ENCODE measurements at places on chromosomes 2 and 18.

DNA sequence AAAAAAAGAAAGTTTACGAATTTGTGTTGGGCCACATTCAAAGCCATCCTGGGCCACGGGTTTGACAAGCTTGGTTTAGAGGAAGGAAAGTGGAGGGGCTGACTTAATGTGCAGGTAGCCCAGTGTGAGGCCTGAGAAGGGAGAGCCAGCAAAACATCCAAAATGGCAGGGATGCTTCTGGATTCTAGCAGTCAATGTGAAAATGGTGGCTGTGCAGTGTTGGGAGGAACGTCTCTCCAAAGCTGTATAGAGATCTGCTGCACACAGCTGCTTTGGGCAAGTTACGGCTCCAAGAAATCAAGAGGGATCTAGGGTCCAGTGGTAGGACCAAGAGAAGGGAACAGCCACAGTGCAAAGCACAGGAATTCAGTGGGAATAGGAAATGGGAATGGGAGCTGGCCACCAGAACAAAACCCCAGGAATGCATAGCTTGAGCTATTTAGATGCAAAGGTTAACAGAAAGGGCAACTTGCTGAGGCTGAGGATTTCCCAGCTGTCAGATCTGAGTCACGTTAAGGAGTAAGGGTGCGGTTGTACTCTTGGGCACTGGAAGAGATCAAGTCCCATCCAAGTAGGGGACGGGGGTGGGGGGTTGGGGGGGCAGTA lies 70.6 kb downstream of the B3GNT2 start:
- no peak for DNase-seq

DNA sequence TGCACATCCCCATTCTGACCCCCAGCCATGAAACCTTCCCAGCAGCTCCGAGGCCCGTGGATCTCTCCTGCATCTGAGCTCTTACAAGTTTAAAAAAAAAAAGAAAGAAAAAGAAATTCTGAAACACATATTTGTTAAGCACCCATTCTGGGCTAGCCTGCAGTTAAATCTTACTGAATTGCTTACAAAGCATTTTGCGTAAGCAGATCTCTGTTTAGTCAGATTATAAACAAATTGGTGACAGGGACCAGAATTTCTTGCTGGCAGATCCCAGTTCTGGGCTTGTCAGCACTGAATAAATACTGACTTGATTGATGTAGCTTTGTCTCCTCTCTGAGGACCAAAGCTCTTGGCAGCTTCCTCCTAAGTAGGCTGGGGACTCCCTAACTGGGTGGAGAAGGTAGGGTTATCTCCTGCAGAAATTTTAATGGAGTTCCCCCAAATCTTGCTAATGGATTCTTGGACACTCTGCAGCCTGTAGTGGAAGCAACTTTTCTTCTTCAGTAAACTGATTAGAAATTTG lies 160.9 kb downstream of the MIB1 start:
- no peak for DNase-seq

- DNase-seq = no peak
Observed at GRCh38 chr2:134220344-134220974, 33.4 kb upstream of the MGAT5 start.

DNA sequence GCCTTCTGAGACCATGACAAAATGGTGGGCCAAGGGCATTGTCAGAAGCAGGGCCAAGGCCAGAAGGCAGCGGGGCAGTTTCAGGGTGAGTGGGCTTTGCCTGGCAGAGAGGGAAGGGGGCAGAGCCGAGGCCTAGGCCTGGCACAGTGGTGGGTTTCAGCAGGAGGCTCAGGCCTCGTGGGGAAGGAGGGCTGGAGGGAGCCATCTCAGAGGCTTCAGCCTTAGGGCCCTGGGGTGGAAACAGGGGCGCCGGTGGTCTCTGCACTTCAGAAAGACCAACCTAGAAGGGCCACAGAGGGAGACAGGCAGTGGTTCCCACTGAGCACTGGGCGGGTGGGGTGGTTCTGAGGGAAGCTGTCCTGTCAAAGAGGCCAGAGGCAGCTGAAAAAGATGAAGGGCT lies 58.0 kb upstream of the SMAD7 start:
- DNase-seq = no peak

- DNase-seq = peak; percentile 19
Observed at GRCh38 chr2:675982-676646, 1.1 kb downstream of the TMEM18 start.

DNA sequence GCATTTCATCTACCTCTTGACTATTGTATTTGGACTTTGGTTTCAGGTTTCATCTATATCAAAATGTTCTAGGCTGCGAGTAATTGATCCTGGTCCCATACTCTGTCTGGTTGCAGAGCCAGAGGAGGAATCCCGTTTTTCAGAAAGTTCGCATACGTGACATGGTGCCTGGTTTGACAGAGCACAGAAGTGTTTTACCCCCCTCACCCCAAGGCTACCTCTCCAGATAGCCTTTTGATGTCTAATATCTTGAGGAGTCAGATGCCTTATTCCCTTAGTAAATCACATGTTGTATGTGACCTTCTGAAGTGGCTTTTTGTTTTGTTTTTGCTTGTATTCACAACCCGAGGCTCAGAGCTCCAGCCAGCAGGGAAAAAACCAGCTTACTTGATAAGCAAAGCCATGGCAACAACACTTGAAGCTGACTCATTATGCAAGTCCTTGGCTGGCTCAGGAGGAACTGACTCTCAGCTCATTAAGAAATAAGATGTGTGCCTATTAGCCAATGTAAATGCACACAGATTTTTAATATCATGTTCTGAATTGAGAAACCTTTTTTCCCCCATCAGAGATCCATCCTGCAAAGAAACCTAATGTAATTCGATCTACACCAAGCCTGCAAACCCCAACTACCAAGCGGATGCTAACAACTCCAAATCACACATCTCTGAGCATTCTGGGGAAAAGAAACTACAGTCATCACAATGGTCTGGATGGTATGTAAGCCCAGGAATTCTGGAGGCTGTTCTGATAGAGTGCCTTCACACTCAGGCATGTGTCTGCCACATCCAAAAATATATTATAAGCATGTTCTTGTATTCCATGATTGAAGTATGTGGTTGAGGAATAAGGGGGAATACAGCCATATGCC lies 41.4 kb downstream of the OXER1 start:
- DNase-seq = no peak

DNA sequence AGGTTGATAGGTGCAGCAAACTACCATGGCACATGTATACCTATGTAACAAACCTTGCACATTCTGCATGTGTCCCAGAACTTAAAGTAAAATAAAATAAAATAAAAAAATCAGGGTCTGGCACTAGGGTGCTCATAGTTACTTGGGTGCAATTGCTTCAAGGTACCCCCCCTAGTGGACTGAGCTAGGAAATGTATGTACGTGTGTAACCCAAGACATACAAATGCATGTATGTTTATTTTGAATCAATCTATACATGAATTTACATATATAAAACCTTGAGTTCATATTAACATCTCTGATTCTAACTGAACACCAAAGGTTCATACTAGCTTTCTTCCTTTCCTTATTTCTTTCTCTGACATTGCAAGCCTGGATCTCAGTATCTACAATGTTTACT lies 51.5 kb downstream of the USP37 start:
- DNase-seq = no peak

DNA sequence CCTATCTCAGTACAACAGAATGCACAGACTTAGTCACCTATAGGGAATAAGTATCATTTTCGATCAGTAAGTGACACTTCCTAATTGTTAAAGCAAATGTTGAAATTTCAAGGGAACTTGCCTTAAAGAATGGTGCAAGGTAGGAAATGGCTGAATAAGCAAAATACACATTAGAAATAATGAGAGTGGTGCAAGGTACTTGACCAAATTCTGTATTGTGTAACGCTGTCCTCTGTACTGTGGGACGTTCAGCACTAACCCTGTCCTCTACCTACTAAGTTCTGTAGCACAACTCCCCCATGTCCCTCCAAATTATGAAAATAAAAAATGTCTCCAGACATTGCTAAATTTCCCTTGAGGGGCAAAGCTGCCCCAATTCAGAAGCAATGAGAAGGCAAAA lies 19.4 kb downstream of the MMADHC start:
- DNase-seq = no peak

GRCh38 chr2:160279813-160280465 lies 79.9 kb upstream of the ITGB6 start:
- DNase-seq = no peak

GRCh38 chr2:148619560-148620195 lies 24.9 kb upstream of the EPC2 start:
- DNase-seq = no peak

GRCh38 chr2:162086904-162087303 lies 12.9 kb upstream of the DPP4 start:
- DNase-seq = no peak

- DNase-seq = no peak
Observed at GRCh38 chr2:218238887-218239286, 21.9 kb downstream of the ARPC2 start.

DNA sequence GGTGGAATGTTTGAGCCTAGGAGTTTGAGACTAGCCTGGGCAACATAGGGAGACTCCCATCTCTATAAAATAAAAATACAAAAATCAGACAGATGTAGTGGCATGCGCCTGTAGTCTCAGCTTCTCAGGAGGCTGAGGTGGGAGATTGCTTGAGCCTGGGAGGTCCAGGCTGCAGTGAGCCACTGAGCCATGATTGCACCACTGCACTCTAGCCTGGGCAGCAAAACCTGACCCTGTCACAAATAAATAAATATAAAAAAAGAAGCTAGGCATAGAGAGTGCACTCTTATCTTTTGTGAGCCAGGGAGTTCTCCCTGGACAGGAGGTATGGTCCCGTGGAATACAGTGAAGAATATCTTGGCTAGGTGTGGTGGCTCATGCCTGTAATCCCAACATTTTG lies 11.0 kb upstream of the KYNU start:
- DNase-seq = no peak

- DNase-seq = no peak
Observed at GRCh38 chr2:25797620-25798488, 80.4 kb downstream of the ASXL2 start.

DNA sequence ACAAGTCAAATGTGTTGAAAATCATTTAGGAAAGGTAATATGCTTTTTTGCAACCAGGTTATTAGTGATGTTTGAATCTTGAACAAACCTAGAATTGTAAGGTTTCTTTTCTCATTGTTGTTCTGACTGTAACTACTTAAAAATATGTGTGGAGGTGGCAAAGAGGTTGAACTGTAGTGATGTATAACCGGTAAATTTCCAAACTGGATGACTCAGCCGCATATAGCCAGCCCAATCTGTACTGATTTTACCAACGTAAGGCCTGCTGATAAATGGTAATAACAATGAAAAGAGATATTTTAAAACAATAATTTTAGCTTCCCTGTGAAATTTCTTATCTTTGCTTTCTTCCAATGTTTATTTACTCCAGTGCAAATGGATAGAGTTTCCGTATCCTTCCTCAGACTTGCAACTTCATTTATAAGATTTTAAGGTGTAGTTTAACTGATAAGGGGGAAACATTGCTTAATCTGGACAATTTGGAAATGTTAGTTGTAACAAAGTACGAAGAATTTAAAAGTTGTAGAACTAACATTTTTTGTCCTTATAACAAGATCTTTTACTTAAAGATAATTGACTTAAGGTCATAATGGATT lies 1170.4 kb upstream of the ZEB2 start:
- DNase-seq = no peak

GRCh38 chr2:39996653-39997080 lies 217.6 kb upstream of the THUMPD2 start:
- no peak for DNase-seq

DNA sequence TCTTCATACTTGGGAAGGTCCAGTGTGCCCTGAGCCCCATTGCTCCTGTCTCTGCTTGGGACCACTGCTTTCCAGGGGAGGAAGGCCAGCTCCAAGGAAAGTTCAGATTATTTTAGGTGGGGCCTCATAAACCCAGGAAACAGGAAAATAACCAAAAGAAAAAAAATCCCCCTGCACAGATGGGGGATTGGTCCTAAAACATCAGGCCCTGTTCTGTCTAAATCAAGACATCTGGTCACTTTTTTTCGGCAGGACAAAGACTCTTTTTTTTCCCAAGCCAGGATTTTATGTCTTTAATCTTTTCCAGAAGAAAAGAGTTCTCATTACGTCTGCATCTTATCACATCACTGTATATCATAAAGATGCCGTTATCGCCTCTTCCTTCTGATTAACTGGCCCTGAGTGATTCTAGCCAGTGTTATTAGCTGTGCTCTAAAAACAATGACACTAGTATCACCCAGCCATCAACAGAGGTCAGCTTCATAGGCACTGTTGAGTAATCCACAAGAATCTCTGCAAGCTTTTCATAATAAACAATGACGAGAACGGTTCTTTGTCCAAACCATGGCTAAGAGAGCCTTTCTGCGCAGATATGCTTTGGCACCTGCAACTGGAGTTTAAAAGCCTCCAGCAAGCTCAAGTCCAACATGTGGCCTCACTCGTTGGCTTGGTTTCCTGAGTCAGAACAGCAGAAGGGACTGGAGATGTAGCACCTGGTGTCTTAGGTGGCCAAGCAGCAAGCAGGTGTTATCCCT lies 138.2 kb downstream of the VAPA start:
- DNase-seq = no peak

- no peak for DNase-seq
Observed at GRCh38 chr18:47779381-47779780, 151.1 kb downstream of the SMAD2 start.

DNA sequence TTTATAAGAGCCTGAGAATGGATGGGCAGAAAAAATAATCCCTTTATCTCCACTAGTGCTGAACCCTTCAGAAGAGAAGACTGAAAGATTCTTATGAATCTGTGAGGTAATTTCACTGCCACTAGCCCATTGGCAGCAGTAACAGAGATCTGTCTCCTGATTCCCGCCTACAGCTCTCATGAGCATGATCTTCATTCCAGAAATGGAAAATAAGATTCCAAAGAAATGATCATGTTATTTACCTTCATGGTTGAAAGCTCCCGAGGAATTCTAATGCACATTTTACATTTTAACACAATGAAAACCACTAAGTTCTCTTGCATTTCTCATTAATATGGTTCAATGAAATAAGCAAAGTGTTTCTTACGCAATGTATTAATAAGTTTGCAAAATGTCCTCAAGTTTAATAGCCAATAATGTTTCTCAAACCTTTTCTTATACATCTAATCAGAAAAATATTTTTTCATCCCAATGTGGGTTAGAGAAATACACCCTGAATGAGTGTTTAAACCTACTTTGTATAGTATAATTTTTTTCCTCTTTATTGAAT lies 905.6 kb downstream of the TMEM182 start:
- no peak for DNase-seq

GRCh38 chr2:200812122-200813022 lies 662 bp downstream of the BZW1 start:
- DNase-seq = peak; percentile 31
